Fibroblast of pulmonary artery (primary cell): ENCODE measurements at places on chromosomes 2 and 18.

DNA sequence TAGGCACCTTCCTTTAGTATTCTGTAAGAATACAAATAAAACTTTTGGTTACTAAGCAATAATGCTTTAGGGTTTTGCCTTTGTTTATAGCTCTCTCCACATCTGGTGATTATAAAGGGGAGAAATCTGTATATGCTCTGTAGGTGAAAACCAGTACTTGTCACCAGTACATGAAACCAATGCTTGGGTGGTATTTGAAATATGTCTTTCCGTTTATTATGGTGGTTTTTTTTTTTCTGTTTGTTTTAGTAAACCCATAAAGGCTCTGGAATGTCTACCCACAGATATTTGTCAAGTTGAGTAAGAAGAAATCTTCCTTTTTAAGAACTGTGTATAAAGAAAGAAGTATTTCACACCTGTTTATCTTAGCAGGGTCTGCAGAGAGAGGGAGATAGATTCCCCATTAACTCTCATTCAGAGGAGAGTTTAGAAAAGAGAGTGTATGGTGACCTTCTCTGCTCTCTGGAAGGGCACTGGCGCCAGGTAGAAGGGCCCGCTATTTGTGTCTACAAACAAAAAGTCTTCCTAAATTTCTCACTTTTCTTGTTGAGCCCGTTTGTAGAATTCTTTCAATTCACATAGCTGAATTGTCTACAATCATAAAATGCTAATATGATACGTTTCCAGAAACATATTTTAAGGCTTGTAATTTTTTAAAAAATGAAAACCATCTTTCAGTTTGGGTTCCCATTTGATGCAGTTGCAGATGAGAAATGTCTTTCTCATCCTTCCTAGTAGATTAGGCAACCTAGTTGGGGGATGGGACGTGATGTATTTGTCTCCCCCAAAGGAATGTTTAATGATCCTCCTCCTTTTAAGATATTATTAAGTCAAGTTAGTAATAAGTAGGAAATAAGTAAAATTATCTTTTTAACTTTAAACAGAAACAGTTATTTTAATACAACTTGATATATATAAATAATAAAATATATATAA, 33.9 kb downstream of the MAP3K20 start:
- DNase-seq, result peak; percentile 65

DNA sequence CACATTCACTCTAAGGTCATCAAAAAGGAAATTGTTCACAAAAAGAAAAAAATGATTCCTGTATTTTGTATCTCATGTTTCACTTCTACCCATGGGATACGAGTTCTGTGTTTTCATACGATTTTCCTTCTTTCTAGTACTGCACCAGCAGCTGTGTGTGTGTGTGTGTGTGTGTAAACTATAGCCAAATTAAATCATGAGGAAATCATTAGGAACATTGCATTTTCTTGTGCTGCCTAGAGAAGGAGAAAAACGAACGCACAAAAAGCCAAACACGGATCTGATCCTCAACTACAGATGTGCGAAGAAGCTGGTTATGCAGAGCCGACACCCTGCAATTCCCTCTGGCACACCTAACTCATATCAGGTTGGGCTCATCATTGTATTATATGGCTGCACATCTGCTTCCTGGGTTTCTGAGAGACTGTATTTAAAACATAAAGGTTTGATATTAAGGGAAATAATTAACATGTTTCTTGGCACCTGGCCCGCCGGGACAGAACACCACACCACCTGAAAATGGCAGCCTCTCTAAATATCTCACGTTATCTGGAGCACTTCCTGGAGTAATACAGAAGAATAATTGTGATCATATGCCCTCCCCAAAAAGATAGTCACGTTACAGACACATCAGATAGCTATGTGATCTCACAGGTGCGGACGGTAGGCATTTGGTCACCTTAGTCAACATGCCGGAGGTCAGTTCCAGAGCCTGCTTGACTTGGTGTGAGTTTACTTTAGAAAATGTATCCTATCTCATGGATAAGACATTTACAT, 586.3 kb upstream of the SALL3 start:
- no peak for DNase-seq

GRCh38 chr18:61724532-61724931, 168.3 kb downstream of the RNF152 start:
- no peak for DNase-seq

DNA sequence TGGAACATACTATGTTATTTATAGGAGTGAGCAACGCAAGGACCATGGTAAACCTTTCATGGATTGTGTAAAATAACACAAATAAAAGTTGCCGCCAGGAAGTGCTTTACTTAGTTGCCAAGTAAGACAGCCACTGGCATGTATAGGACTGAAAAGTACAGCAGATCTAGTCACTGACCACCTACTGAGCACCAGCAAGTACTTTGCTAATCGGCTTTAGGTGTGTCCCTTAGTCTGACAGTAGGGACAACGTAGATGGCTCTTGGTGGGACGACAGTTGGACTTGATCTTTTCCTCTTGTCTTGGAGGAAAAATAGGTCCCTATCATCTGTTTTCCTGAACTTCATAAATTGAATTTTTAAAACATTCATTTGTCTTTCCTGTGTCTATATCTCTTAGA, 13.6 kb upstream of the CXXC1 start:
- DNase-seq, result no peak

DNA sequence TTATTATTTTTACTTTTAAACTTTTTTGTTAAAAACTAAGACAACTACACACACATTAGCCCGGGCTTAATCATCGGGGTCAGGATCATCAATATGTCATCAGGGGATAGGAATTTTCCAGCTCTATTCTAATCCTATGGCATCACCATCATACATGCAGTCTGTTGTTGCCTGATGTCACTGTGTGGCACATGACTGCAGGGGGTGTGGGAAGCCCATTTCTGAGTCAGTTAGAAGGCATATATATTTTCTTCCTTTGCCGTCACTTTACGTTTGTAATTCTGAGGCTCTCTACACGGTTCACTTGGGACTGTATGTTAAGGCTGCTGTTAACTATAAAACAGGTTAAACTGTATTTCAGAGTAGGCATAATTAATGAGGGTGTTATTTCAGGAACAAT, 144.4 kb upstream of the ITGA6 start:
- DNase-seq, result peak; percentile 72

DNA sequence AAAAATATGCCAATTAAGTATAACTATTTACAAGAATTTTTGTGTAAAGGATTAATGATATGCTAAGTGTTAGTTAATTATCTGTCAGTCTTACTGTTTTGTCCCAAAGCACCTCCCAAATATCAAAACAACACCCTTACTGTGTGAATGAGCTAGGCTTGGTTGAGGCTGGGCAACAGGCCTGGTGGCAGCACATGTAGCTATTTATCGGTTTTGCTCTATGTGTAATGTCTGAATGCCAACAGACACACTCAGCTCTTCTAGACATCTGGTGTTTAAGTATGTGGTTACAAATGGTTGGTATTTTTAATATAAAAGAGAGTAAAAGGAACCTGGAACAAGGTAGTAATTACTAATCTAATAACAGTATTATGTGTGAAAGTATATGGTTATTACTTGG, 175.3 kb downstream of the RAB3GAP1 start:
- no peak for DNase-seq

DNA sequence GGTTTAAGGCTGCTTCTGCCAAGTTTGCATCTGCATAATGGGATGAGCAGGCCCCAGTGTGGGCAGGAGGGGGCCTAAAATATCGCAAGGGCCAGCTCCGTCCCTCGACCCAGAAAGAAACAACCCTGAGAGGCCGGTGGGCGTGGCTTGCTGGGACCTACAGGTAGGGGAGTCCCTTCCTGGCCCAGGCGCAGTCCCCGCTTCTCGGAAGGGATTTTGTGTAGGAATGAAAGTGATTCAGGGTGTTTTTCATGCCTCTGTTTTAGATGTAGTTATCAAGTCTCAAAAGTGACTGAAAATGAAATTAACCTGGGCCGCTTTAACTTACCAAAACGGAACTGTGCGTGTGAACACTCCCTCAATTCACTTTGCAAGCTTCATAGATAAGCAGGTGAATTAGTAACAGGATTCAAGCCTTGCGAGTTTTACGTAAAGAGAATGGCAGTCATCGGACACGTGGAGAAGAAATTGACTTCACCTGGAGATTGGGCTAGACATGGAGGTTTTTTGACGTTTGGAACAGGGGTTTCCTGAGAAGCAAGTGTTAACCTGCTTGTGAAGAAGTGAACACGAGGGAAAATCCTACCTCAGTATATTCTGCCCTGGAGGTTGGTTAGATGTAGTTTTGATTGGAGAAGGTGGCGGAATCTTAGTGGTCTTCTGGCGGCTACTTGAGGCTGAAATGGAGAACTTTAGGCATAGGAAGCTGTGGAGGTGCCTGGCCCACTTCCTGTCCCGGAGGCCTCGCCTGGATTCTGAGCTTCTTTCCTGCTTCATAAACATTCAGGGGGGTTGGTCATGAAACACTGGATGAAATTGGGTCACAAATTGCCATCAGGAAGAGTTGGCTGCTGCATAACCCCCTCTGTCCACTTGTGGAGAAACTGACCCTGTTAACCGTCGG, 1.7 kb downstream of the NCK2 start:
- no peak for DNase-seq

GRCh38 chr18:3498698-3499471, 48.9 kb downstream of the TGIF1 start:
- peak; percentile 42 for DNase-seq
